A549 (cell line): ENCODE measurements at places on chromosomes 1 and 21.
A peak's percentile ranks its signal among the peaks of the same experiment; 100 is the strongest.

- no peak for DNase-seq
Observed at GRCh38 chr1:192448026-192448578, 127.5 kb upstream of the RGS1 start.

GRCh38 chr1:32886004-32886827 lies at the start of gene HPCA:
Gene HPCA, plus strand, starts transcription at chr1:32886491. Its CDS starts 2,408 bp downstream, at chr1:32888899.
- peak; percentile 38 for DNase-seq

- no peak for DNase-seq
Observed at GRCh38 chr1:18700530-18700929, 69.9 kb downstream of the PAX7 start.

- DNase-seq = no peak
Observed at GRCh38 chr1:236870721-236871120, 75.6 kb downstream of the MTR start.

DNA sequence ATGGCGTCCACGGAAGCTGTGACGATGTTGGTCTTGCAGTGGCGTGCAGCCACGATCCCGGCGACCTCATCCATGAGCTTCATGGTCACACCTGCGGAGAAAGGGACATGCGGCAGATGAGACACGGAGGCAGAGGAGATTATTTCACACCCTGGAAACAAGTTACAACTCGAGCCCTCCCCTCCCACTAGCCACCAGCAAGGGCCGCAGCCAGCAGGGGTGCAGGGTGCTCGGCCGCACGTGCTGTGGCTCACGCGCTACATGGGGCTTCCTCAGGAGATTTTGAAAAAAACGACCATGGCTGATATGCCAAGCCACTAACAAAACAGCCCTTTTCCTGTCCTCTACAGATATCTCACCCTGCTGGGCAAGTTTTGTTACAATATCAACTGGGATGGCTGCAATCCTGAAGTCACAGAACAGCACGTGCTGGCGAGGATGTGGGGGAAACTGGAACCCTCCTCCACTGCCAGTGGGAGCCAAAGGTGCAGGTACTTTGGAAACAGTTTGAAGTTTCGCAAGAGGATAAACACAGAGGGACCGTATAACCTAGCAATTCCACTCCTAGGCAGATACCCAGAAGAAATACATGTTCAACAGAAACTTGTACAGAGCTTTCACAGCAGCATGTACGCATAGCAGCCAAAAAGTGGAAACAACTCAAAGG lies 34.1 kb upstream of the GPR153 start:
- no peak for DNase-seq

DNA sequence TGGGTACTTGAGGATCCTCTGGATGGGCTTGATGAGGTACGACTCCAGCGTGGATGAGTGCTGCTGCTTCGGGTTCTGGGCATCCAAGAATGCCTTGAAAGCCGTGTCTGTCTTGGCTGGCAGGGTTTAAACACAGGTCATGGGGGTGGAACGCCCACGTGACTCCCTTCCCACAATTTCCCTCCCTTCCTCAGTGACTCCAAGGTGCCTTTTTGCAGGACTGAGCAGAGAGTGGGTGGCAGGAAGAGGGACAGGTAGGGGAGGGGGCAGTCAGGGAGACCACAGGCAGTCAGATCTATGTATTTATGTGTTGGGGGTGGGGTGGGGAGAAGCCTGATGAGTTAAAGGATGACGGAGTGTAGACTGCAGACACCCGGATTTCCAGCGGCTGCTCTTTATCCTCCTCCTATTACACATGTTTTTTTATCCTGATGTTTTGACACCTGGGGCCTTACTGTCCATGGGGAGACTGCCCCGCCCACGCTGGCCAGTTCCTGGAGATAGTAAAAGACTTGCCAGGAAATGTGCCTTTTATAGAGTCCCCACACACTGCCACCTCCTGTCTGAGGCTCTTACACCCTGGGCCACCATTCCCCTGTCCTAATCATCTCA lies 103.2 kb upstream of the KRTAP19-8 start:
- no peak for DNase-seq

DNA sequence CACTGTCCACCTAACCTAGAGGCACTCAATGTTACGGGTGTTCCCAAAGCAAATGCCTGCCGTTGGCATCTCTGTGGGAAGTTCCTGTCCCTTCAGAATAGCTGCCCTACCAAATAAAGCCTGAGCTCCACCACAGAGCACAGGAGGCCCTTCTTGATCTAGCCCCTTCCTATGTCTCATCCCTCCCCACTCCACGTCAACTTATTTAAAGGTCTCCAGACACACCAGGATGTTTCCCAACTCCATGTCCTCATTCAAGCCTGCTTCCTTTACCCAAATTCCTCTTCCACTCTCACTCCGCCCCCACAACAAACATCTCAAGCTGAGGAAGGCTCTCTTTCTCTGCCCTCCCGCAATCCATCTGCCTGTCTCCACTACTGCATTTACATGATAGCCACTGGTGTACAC lies 87.7 kb downstream of the TGFBR3 start:
- no peak for DNase-seq
